ENCODE measurements at places on chromosomes 12 and 14.

DNA sequence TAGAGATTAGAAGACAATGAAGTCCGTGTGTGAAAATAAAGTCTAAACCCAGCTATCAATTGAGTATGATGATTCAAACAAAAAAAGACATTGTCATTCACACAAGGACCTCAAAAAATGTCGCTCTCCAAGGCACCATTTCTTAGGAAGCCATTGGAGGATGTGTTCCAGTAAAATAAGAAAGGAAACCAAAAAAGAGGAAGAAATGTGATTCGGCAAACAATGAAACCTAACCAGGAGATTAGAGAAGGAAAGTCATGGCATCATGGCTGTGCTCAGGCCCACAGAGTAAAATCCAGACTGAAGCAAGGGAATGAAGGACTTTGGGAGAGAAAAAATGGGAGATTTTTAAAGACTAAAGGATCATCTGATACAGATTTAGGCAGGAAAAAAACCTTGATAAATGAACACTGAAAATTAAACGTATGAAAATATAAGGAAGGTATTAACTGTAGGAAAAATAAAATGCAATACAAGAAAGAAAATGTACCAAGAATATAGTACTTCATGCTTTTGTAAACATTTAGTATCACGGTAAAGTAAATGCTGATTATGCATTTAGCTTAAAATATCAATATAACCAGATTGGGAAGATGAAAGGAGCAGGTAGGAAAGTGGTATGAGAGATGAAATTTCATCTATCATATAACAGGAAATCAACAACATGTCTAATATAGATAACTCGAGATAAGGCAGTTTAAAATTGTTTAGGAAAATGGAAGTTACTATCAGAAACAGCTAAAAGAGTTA lies 38.2 kb upstream of the MTHFD1 start:
- DNase-seq = no peak

GRCh38 chr12:110355073-110355472 lies 48.4 kb downstream of the ANAPC7 start:
- no peak for DNase-seq

DNA sequence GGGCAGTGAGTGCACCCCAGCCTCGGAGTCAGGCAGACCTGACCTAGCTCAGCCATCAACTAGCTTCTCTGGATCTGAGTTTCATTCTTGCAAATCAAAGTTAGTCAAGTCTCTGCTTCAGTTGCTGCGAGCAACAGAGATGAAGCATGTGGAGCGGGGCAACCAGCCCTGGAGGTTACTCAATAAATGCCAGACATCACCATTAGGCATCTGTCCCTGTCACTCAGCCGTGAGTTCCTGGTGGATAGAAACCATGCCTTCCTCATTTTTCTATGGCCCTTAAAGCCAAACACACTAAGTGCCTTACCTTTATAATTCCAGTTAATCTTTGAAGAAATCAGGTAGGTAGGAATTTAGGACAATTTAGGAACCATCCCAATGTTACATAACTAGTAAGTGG lies 19.3 kb downstream of the RFX4 start:
- no peak for DNase-seq

- no peak for DNase-seq
Observed at GRCh38 chr14:39085933-39086332, 17.1 kb downstream of the SEC23A start.

DNA sequence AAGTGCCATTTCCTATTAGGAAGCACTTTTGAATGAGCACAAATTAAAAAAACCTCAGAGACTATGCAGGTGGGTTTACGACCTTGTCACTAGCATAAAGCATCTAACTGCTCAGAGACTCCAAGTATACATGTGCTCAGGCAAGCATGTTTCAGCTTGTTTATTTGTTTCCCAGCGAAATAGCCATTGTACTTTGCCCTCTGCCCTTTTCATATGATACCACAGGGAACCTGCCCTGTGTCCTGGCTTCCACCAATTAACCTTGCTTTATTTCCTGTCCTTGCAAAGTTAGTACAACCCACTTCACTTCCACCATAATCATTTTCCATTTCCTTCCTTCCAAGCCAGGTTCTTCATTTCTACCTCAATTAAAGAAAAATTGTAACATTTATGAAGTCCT lies 194.9 kb downstream of the DUSP6 start:
- no peak for DNase-seq

DNA sequence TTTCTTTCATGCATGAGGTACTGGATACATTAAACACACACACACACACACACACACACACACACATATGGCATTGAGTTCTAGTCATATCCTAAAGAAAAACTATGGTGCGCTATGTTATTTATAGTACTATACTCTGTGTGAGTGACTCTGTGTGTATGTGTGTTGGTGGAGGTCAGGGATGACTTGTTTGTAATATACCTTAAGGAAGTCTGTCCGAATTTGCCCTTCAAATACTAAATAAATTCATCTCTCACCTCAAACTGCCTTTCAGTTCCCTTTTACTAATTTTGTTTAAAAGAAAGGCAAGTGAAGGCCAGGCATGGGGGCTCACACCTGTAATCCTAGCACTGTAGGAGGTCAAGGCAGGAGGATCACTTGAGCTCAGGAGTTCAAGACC lies 2.1 kb upstream of the AKAP5 start:
- no peak for DNase-seq

- no peak for DNase-seq
Observed at GRCh38 chr12:25249931-25250738, 594 bp downstream of the KRAS start.

- DNase-seq = no peak
Observed at GRCh38 chr14:68395604-68396003, 397.3 kb downstream of the ZFP36L1 start.

DNA sequence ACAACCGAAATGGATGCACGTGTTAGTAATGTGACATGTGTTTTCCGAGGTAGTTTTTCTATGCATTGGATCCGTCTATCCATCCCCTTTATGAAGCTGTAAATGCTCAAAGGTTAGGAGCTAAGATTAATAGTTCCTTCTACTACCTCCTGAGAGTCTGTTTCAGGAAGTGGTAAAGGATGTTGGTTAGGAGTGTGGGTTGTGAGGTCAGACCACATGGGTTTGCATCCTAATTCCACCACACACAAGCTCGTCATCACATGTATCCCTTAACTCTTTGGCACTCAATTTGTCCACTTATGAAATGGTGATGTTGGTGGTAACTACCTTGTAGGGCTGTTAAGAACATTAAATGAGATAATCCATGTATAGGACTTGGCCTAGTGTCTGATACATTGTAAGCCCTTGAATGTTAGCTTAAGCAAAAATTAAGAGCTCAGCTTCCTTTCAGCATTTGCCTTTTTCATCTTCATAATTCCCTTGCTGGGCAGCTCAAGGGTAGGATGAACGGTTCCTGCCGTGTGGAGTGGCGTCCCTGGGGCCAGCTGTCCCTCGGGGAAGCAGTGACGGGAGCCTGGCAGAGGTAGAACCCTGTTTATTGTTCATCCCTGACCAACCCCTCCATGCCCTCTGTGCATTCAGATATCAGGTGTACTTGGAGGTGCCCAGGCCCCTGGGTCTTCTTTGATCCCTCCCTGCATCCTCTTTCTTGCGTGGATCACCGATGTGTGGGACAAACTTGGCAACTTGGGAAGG lies 52.3 kb downstream of the TSPAN9 start:
- no peak for DNase-seq

- no peak for DNase-seq
Observed at GRCh38 chr12:123269395-123269892, 2.2 kb downstream of the CDK2AP1 start.

GRCh38 chr14:60618241-60618640 lies 31.0 kb downstream of the SIX1 start:
- no peak for DNase-seq

DNA sequence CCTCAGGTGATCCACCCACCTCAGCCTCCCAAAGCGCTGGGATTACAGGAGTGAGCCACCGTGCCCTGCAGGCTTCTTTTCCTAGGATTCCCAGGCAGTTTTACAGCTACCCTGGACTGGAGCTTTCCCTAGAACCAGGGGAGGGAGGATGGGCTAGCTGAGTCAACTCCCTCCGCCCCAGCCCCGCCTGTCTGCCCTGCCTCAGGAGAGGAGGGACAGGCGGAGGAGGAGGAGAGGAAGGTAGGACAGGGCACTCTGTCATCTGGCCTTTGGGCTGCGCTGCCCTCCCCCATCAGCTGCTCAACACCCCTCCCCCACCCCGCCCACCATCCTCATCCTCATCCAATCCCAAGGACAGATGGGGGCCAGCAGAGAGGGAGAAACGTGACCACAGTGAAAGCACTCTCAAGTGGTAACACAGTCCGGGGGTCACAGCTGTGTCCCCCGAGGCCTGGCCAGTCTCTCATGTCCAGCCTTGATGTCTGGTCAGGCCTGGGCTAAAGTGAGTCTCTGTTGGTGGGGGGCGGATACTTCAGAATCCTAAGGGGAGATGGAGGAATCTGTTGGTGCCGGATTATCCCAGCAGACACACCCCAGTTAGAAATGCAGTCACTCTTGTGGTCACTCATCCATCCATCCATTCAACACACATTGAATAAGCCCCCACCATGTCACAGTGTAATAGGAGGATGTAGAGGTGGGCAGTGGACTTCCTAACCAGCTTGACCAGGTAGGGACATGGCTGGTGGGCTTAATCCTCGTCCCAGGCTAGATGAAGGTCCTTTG lies 12.3 kb downstream of the FIGNL2 start:
- DNase-seq = no peak

GRCh38 chr12:52023182-52023975 lies 16.6 kb downstream of the TAMALIN start:
- DNase-seq = no peak

DNA sequence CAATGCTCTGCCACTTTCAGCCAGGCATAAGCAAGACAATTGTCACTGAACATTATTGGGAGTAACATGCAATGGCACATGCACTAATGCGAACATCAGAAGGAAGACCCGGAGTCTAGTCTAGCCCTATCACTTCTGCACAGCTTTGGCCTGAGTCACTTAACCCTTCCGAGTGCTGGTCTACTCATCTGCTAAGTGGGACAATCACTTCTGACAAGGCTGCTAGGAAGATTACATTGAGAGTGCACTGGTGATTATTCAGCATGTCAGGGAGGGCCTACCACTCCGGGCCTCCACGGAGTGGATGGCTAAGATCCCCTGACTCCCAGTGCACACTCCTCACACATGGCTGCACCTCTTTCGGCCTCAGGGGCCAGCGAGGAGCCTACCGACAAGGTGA lies 240.9 kb downstream of the DPF3 start:
- no peak for DNase-seq

DNA sequence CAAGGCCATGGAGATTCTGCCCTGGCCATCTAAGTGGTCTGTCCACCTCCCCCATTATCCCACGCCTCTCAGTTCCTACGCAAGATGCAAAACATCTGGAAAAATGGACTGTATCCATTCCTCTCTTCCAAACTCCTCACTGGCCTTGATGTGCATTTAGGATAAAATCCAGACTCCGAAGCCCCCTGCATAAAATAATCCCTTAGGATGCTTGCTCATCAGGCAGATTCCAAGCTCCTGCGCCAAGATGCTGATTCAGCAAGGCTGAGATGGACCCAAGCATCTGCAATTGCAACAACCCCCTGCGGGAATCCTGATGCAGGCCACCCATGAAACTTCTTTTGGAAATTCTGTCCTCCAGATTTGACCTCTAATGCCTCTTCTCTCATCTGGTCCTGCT lies 81.6 kb downstream of the SPRING1 start:
- DNase-seq = no peak

DNA sequence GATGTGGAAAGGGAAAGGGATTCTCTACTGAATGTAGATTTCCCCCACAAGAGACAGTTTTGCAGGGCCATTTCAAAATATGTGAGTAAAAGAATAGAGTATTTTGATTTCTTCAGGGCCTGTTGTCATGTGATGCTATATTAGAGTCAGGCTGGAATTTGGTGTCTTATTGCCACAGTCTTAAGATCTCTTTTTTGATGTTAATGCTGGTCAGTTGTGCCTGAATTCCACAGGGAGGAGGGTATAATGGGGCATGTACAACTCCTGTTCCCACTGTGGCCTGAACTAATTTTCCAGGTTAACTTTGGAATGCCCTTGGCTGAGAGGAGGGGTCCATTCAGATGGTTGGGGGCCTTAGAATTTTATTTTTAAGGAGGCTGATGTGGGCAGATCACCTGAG lies 111.0 kb upstream of the MAX start:
- no peak for DNase-seq

DNA sequence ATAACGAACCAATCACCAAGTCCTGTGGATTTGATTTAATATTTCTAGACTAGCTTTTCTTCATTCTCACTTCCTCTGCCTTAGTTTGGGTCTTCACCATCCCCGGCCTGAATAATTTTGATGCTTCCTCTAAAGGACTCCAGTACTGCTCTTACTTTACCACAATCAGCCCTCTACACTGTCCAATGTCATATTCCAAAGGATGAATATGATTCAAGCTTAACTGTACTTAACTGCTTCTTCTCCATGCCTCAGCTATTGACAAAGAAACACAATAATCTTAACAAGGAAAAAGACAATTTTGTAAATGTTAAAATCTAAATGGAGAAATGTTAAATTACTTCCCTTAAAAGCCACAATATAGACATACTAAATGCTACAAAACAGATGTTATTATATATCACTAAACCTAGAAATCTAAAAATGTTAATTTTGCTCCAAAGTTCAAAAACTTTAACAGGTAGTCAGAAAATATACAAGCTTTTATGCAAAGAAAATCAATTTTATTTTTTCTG lies 70.2 kb downstream of the STXBP6 start:
- no peak for DNase-seq

- DNase-seq = no peak
Observed at GRCh38 chr12:54394986-54395385, 10.5 kb upstream of the ZNF385A start.

- no peak for DNase-seq
Observed at GRCh38 chr14:72352012-72352411, 419.8 kb downstream of the RGS6 start.

- DNase-seq = no peak
Observed at GRCh38 chr12:124687917-124688316, 120.5 kb upstream of the NCOR2 start.

GRCh38 chr12:15679151-15679550 lies 110.0 kb downstream of the EPS8 start:
- no peak for DNase-seq

DNA sequence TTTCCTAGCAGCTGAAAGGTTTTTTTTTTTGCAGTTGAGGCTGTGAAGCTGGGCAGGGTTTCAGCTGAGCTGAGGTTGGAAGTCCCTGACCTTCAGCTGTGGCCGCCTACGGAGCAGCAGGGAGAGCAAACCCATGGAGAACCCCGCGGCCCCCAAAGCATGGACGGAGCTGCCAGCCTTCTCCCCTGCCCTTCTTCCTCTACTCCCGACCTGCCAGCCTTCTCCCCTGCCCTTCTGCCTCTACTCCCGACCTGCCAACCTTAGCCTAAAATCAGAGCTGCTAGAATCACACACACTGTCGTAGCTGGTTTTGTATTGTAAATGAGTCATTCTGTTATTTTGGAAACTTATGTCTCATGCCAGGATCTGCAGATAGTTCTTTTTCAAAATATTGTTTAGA lies 74.6 kb downstream of the PPP2R5C start:
- DNase-seq = no peak

GRCh38 chr14:99690636-99691035 lies 6.5 kb downstream of the CYP46A1 start:
- DNase-seq = no peak

All from AG04449 (cell line).